ENCODE measurements at places on chromosomes 6 and 20.

DNA sequence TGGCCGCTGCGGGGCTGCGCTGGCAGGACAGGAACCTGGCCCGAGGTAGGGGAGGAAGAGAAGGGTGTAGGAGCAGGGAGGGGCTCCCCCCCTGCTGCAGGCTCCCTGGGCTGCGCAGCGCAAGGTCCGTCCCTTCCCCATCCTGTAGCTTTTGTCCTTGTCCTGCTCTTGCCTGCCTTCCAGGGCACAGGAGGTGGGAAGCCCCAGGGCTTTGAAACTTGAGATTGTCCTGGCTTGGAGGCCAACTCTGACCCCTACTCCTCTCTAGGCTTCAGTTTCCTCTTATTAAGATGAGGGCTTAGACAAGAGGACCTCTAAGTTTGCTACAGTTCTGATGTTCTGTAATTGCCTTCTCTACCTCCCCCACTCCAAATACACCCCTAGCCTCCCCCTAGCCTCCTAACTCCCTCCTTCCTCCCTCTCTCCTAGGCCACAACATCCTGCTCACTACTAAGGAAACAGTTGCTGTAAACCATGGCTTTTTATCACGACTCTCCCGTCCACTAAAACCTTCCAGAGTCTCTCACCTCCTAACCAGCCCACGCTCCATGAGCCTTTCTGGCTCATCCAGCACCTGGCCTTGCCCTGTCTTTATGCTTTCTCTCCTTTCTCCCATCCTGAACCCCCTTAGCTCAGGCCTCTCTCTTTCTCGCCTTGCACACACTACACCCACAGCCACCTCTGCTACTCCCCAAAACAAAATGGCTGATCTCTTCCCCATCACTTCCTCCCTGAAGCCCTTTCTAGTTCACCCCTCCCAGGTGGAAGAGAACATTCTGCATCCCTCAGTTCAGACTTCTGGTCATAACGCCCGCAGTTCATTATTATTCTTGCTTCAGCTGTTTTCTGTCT, 10.2 kb downstream of the UNC5CL start:
- DNase-seq: no peak

DNA sequence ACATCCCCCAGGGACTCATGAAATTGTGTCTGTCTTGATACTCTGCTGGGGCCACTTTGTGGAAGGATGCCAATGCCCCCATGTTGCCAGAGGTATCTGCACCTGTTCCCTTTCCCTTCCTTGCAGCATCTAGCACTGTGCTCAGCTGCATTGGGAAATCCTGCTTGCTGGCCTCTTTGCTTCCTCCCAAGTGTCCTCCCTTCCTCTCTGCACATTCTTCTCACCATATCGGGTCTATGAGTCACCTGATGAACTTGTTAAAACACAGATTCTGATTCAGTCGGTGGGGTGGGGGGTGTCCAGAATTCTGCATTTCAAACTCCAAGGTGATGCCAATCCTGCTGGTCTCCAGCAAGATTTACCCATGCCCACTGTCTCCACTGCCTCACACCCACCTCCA, 467.8 kb downstream of the PTPRT start:
- no peak for DNase-seq

DNA sequence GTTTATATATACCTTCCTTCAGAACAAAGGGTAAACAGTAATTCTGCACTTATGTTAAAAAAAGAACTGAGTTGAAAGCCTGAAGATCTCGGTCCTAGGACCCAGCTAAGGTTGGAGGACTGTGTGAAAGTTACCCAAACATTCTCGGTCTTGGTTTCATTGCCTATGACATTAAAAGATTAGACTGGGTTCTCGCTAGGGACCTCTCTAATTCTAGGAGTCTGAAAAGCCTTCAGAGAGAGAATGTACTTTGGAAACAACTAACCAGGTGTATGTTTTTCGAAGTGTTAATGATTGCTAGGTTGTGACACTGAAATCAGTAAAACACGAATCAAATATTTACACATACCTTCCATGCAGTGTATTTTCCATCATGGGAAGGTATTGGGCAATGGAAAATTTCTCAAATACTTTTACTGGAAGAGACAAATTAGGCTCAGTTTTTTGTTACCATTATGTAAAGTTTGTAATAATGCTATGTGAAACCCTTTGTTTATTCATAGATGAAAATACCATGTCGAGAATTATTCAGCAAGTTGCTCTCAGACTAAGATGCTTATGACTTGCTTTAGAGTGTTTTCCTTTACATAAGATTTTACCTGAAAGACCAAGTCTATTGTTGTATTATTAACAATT, 113.7 kb upstream of the LOC128125822 start:
- no peak for DNase-seq

DNA sequence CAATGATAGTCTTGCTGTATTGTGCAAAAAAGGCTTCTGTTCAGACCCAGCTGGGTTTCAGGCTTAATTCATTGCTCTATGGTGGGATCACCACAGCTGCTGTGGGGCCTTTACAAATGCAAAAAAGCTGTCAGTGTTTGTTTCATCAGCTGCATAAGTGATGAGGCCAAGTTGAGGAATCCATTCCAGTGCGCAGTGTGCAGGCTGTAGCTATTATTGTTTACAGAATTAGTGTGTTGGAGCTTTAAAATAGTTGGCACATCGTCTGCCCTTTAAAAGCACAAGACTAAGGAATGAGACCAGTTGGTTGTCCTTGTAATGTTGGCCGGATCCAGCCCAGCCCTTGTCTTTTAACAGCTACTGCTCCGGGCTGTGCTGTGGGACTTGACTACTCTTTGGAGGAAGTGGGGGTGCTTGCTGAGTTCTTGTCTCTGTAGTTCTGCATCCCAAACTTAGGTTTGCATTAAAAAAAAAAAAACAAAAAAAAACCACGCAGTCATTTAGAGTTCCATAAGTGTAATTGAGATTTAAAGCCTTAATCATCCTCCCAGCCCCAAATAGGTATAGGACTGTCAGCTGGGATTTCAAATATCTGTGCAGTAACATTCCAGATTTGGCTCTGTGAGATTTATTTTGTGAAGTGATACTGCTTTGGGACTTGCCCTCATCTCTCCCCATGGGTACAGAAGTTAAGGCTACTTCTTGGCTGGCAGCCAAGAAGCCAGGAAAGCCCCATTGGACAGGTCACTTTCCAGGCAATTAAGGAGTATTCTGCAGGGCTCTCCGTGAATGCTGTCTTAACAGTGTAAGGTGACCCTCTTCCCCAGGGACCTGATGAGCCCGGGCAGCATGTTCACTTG, 19.3 kb downstream of the JARID2 start:
- DNase-seq: no peak

DNA sequence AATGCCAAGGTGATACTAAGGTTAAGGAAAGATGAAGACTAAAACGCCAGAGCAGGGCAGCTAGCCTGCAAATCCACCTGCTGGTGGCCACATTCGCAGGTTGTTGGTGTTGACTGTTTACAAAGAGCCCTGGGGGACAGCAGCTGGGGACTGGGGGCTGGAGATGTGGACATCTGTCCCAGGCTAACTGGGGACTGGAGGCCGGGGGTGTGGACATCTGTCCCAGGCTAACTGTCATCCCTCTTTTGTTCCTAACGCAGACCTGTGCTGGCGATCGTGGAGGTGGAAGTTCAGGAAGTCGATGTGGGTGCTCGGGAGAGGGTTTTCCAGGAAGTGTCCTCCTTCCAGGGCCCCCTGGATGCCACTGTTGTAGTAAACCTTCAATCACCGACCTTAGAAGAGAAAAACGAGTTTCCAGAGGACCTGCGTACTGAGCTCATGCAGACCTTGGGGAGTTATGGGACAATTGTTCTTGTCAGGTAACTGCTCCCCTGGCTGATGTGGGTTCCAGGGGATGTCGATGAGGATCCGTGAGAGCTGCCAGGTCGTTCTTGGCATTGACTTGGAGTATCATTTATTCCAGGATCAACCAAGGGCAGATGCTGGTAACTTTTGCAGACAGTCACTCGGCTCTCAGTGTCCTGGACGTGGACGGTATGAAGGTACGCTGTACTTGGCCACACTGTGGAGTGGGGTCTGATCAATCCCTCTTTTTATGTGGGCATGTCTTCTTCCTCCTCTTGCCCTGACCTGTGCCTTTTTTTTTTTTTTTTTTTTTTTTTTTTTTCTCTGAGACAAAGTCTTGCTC, 87.0 kb downstream of the SERAC1 start:
- DNase-seq: no peak

- no peak for DNase-seq
Measured at GRCh38 chr6:75735491-75736186, 13.4 kb upstream of the MYO6 start.

DNA sequence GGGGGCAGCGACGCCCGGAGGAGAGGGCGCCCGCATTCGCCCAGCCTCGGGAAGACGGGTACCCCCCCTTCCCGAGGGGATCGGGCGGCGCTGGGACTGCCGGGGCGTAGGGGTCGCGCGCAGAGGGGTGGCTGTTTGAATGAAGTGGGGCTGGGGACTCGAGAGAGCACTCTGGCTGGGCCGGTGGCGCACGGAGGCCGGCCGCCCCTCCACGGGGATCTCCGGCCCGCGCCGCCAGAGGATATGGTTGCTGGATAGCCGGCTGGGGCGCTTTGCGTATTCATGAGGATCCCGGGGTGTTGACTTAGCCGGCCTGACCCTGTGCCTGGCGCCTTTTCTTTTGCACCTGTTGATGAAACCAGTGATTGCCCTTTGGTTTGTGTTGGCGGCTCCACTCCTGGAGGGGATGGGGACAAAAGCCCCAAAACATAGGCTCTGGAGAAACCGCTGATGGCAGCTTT, 469 bp downstream of the SYNJ2 start:
- no peak for DNase-seq

DNA sequence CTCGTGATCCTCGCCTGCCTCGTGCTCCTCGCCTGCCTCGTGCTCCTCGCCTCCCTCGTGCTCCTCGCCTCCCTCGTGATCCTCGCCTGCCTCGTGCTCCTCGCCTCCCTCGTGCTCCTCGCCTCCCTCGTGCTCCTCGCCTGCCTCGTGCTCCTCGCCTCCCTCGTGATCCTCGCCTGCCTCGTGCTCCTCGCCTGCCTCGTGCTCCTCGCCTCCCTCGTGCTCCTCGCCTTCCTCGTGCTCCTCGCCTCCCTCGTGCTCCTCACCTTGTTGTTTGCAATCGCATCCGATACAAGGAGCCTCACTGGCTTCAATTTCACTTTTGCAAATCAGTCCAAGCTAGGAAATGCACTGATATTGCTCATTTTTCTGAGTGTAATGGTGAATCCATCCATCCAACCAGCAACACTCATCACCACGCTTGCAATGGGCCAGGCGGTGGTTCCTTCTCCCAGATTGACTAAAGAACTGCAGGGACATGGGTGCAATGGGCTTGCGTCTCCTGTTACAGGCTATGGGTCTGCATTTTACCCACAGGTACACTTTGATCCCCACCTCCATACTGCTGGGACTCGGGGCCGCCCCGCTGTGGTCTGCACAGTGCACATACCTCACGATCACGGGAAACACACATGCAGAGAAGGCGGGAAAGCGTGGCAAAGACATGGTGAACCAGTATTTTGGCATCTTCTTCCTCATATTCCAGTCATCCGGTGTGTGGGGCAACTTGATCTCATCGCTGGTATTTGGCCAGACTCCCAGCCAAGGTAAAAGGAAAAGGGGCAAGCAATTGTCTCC, 4.6 kb downstream of the UNC93A start:
- no peak for DNase-seq
